Suppressor macrophage (primary cell): ENCODE measurements at places on chromosomes 3 and 15.

GRCh38 chr3:56406826-56407515 is 61.3 kb downstream of the ERC2 start:
- DNase-seq, result no peak

GRCh38 chr15:70185251-70185711 is 87.6 kb upstream of the TLE3 start:
- DNase-seq, result no peak

DNA sequence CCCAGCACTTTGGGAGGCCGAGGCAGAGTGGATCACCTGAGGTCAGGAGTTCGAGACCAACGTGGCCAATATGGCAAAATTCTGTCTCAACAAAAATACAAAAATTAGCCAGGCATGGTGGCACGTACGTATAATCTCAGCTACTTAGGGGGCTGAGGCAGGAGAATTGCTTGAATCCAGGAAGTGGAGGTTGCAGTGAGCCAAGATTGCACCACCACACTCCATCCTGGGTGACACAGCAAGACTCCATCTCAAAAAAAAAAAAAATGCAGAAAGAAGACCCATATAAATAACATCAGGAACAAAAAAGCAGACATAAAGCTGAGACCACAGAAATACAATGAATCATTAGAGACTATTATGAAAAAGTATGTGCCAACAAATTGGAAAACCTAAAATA is 235.2 kb upstream of the VEPH1 start:
- no peak for DNase-seq

- DNase-seq, result no peak
Measured at GRCh38 chr3:41237907-41238306, 38.6 kb downstream of the CTNNB1 start.

DNA sequence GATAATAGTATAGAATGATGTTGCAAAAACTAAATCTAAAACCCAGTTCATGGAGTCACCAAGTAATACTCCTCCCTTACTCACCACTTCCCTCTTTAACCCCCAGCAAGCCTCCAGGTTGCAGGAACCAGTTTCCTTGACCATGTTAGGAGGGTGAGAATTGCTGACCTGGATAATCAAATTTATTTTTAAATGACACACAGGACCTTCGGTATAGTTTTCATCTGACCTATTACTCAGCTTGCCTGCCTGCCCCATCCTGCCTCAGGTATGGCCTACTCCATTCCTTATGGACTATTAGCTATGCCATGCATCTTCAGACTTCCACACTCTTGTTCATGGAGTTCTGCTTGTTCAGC is 883 bp downstream of the RTP4 start:
- DNase-seq, result peak; percentile 50

GRCh38 chr15:70152070-70152480 is 54.4 kb upstream of the TLE3 start:
- DNase-seq, result peak; percentile 80
